ENCODE measurements at places on chromosomes 2 and 18.

DNA sequence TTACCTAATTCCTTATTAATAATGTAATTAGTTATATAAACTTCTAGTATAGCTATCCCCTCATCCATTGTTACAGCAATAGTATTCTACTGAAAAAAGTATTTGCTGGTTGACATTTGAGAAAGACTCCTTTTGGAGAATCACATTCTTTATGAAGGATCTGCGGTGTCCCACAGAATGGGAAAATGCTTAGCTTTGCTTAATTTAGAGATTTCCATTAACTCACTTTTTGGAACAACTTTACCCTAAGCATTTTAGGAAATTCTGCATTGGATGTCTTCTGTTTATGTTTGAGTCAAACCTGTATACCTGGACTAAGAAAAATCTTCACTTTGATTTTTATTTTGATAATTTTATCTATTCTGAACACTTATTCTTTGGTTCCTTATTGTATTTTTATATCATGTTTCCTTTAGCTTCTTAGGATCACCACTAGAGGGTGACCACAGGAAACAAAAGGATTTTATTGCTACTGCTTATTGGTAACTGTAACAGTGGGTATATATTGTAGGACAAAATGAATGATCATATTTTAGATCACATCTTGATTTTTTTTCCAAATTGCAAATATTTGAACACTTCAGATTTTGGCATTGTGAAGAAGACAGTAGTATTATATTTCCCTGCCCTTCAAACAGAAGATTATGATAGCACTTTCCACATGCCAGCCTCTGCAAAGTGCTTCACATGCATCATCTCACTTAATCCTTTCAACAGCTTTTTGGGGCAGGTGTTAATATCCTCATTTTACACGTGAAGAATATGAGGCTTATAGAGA lies 79.6 kb downstream of the MIB1 start:
- DNase-seq: no peak

DNA sequence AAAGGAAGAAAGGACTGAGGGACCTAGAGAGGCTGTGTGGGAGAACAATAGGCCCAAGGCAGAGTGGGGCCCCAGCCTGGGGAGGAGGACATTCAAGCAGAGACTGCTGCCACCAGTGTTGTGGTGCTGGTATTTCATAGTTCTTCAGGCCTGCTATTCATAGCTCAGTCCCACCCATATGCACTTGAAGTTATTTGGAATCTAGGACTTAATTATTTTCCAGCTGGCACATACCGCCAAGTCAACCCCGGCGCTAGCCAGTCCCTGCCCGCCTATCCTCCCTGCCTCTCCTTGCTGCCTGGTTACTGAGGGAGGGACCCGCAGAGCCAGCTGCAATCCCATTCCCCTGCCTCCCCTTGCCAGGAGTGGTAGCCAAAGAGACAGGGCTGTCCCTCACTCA lies 141.2 kb downstream of the CABLES1 start:
- DNase-seq: no peak

- DNase-seq: no peak
These were observed 28.3 kb downstream of the GLI2 start for GRCh38 chr2:120763931-120764330.

- no peak for DNase-seq
These were observed 119.1 kb downstream of the LRATD1 start for GRCh38 chr2:14751581-14751980.

GRCh38 chr2:16105669-16106281 lies 165.4 kb downstream of the MYCN start:
- DNase-seq: no peak

DNA sequence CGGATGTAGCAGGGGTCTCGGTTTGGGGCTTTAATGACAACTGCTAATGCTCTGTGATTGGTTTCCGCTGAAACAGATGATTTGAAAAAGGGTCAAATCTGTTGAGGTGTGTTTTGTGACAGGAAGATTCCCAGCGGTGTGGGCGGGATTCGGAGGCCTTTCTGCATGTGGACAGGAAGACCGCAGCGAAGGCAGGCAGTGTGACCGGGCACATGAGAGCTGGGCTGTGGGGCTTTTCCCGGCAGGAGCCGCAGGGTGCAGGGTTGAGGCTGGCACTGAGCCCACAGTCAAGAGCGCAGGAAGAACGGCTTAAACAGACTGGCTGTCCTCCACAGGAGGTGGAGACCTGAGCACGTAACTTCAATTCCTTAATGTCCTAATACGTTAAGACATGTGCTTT lies 180.0 kb upstream of the TPO start:
- no peak for DNase-seq

DNA sequence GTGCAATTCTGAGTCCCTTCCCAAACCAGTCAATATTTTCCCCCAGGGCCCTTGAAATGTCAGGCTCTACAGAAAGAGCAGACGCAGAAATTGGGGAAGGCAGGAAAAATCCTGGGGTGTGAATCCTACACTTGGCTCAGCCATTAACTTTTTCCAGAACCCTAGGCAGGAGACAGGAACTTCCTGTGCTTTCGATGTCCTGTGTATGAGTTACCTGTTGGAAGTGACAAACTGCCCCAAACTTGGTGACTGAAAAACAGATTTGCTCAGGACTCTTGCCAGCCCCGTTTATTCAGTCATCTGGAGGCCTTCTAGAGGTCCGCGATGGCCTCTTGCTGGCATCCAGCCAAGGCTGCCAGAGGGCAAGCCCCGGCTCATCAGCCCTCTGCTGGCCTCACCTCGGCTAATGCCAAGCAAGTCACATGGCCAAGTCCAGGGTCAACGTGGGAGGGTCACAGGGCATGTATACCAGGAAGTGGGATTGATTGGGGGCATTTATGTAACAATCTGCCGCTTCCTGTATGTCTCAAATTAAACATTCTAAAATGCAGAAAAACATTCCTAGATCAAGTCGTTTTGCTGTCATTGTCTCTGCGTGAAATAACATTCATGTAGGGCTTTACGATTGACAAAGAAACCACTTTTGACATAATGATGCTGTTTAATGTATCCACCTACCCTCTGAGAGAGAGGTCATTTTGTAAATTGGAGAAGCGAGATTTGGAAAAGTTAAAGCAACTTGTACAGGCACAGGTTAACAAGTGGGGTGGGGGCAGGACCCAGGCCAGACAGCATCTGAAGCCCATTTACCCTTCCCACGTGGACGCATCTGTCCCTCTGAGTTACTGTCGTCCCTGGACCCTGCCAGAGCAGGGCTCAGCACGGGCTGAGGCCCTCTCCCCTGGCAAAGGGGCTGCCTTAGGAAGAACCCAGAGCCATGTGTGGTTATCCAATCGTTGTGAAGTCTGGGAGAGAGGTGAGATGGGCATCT lies 179.4 kb downstream of the INHBB start:
- DNase-seq: no peak

GRCh38 chr2:154697418-154698252 lies 860 bp upstream of the KCNJ3 start:
- no peak for DNase-seq

DNA sequence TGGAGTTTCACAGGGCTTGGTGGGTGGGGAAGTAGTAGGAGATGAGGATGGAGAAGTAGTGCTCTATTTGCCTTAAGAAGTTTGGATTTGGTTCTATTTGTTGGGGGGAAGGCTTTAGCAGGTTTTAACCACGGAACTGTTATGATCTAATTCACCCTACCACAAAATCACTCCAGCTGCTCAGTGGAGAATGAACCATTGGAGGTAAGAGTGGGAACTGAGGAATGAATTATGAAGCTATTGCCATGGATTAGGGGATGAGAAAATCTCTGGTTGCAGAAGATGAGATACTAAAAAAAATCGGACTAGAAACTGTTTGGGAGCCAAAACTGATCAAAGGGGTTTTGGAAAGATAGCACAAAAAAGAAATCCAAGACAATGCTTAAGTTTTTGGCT lies 488.9 kb downstream of the DLGAP1 start:
- DNase-seq: no peak

DNA sequence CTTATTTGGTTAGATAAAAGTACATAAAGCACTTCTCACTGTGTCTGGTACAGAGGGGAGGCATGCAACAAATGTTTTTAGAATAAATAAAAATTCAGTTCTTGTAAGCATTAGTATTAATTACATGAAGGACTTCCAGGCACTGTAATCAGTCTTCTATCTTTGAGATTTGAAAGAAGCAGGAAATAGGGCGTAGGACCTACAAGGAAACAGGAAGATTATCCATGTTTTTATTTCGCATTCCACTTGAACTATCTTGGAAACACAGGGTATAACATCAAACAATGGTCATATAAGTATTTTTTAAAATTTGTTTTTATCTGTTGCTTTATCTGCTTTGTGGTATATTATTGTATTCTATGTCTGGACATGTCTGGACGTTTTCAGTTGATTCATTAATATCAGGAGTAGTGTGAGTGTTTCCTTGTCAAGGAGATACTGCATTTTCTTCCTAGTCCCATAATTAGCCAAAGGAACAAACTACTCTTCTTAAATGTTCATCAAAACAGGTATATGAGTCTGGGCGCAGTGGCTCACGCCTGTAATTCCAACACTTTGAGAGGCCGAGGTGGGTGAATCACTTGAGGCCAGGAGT lies 32.5 kb downstream of the BMPR2 start:
- DNase-seq: no peak

GRCh38 chr2:127014224-127014623 lies 92.7 kb downstream of the BIN1 start:
- DNase-seq: no peak
